MG63 (cell line): ENCODE measurements at places on chromosomes 12 and 14.

- DNase-seq, result no peak
Measured at GRCh38 chr12:122243965-122244364, 18.1 kb upstream of the DIABLO start.

GRCh38 chr14:80425686-80426085 is 214.4 kb upstream of the DIO2 start:
- peak; percentile 53 for DNase-seq

DNA sequence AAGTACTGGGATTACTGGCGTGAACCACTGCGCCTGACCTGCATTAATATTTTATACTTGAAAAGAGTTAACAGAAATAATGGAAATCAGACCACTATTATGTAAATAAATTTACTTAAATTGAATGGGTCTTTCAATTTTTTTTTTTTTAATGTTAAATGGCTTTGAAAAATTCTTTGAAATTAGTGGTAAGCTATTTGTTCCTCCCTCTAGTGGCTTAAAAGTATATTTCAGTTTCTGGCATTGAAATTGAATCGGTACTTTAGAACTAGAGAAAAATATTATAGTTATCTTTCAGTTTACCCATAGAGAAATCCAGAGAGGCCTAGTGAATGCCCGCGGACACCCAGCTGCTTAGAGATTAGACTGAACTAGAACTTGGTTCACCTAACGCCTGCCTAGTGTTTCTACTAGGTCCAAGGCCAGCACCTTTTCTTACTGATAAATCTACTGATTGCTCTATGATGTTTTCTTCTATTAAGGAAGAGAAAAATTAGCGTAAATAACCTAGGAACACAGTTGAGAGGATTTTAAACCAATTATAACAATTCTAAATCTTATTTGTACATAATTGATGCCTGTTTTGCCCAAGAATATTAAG is 106.5 kb downstream of the EML1 start:
- DNase-seq, result no peak

DNA sequence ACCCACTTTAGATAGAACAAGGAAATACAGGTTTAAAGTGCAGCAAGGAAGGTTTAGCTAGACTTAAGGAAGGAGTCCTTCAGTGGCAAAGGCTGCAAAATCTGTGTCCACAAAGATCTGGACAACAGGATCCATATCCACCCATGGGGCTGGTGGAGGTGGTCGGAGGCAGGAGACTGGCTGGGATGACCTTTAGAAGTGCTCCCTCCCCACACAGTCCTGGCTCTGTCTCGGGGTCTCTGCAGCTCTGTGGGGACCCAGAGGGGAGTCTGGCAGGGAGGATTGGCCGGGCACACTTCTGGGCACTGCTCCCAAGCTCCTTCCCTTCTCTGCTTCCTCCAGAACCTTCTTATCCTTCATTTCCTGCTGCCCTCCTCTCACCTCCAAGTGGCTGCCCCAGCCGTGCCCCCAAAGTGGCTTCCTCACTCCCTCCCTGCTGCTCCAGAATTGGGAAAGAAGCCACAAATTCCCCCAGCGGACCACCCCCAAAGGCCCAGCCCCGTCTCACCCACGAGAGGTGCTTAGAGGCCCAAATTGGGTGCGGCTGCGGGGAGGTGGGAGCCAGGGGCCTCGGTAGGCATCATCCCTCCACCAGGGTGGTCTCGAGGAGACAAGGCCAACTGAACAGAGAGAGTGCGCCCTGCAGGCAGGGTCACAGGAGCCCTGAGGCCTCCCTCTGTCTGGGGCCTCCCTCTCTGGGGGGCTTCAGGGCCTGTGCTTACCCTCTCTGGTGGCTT is 21.9 kb upstream of the PGF start:
- no peak for DNase-seq

DNA sequence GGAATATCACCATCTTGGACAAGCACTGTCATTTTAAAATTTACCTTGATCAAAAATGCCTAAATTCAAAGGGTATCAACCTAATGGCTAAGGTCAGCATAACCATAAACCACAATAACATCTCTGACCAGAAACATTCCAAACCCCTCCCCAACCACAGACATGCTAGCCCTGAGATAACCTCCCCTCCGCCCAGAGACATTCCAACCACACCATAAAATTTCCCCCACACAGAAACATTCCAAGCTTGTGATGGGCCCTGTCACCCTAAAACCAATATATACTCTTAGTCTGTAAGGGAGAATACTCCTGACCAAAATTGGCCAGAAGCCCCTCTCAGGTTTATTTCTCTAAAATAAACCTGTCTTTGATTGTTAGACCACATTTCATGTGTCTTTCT is 17.7 kb downstream of the EPYC start:
- no peak for DNase-seq

DNA sequence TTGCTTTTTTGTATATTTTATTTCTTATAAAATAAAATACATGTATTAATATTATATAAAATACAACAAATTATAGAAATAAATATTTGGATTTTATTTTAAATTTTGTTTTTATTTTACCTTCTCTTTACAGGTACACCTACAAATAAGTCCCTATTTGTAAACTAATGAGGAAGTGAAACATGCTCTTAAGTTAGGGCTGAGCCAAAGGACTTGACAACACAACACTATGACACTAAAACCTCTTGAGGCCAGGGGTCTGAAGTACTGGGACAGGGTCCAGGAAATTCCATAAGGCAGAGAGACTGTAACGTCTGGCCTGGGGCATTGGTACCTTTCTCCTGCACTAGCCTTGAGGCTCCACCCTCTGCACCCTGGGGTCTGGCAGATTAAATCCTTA is 293.2 kb downstream of the FOXN3 start:
- DNase-seq, result no peak

DNA sequence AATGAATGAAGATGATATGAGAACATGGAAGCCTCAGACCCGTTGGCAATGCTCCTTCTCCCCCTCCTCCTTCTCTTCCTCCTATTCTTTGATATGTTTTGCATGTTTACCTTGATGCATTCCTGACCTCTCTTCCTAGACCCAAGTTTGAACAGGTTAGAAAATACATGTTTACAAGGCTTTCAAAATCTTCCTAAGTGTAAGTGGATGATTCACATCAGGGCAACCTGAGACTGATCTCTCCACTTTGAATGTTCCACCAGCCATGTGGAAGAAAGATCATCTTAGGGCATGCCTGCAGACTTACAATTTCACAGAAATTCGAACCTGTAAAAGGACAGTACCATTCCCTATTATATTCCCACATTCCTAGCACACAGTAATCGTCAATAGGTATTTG is 18.0 kb upstream of the LDHB start:
- DNase-seq, result no peak

DNA sequence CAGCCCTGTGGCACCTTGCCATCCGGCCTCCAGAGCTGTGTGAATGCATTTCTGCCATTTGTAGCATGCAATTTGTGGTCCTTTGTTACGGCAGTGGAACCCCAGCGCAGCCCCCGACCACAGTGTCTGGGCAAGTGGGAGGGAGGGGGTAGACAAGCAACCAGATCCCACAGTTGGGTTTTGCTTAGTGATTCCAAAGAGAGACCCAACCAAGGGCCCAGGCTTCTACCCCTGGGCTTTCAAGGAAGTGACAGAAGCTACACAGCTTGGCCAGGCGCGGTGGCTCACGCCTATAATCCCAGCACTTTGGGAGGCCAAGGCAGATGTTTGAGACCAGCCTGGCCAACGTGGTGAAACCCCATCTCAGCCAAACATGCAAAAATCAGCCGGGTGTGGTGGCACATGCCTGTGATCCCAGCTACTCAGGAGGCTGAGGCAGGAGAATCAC is 17.8 kb downstream of the ZBTB42 start:
- no peak for DNase-seq

GRCh38 chr12:102503056-102503681 is 22.8 kb upstream of the IGF1 start:
- DNase-seq, result no peak

DNA sequence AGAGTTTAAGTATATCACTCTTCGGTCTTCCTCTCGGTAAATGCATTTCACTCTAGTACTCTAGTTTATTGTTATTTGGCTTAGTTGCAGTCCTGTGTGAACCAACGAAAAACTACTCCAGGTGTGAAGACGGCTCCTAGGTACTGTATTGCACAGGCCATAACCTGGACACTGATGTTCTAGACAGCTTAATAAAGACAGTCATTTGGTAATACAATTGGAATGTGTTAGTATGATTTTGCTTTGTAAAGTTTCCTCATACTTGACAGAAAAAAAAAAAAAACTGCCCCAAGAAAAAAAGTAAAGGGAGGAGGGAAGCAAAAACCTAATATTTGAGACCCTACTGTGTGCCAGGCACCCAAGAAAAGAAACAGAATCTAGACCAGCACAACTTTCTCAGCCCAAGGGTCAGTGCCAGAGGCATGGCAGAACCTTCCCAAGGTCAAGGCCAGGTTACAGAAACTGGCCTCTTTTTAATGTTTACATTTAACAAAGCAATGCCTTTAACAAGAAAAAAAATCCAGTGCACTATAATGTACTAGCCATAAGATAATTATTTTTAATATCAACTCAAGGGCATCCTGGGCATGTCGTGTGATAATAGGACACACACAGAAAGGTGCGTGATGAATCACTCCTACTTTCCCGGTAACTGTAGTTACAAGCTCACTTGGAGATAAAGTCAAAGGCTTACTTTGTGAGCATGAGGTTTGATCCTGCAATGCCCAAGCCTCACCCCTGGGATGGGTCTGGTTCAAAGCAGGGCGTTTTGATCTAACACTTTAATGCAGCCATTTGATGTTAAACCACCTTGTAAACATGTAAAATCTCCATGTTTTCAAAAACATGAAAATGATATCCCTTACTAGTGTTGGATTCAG is 110.6 kb downstream of the BMP4 start:
- no peak for DNase-seq

DNA sequence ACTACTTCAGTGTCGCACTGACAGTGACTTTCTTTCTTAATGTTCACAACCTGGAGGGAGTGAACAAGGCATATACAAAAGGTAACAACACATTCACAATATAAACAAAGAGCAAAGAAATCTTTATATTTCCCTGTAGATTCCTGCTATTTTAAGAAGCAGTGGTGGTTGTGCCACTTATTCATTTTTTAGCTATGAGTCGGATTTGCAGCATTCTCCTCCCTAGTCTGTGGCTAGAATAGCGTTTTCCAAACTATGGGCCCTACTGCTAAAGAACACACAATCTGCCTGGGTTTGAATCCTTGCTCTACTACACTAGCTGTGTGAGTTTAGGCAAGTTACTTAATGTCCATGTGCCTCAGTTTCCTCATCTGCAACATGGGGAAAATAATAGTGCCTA is 18.6 kb upstream of the MDM1 start:
- no peak for DNase-seq

- DNase-seq, result peak; percentile 14
Measured at GRCh38 chr12:59626382-59626781, 30.6 kb downstream of the SLC16A7 start.

DNA sequence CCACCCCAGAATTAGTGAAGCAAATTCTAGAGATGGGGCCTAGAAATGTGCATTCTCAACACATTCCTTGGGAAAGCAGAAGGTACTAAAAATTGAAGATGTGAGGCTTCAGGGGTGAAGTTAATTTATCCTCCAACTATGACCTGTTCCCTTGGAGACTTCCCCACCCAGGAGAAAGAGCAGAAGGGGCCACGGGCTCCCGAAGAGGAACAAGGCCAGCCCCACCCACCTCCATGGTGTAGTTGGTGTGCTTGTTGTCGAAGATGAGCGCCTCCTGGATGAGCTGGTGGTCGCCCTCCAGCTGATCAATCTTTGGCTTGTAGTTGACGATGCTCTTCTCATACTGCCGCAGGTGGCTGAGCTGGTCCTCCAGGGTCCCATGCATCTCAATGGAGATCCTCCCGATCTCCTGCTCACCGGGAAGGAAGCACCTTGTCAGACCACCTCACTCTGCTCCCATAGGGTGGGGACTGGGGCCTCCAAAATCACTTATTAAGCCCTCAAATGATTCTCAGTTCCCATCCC is 87.8 kb upstream of the ZFP36L1 start:
- no peak for DNase-seq

DNA sequence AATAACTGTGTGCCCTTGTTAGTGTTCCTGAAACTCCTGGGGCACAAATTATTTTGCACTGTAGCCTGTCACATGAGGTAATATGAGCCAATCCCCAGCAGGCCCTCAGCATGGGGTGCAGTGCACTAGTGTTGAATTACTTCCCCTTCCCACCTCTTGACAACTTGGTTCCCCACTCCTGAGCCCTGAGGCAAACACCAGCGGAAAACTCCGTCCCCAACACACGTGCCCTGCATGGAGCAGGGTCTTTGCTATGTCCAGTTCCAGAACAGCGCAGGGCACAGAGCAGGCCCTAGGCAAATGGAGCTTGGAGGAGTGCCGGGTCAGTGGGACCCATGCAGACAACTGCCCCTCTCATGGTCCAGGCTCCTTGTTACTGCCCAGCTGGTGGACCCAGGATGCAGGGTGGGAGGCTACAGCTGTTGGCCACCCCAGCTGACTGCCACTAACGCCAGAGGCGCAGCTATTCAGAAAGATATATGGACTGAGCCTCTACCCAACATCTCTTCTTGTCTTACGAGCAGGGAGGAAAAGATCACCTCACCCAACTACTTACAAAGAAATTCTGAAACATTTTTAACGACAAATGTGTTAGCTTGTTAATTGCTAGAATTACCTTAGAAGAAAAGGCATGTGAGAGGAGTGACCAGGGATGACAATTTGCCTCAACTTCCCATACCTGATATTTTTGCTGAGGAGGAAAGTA is 71.6 kb downstream of the NT5DC3 start:
- no peak for DNase-seq

DNA sequence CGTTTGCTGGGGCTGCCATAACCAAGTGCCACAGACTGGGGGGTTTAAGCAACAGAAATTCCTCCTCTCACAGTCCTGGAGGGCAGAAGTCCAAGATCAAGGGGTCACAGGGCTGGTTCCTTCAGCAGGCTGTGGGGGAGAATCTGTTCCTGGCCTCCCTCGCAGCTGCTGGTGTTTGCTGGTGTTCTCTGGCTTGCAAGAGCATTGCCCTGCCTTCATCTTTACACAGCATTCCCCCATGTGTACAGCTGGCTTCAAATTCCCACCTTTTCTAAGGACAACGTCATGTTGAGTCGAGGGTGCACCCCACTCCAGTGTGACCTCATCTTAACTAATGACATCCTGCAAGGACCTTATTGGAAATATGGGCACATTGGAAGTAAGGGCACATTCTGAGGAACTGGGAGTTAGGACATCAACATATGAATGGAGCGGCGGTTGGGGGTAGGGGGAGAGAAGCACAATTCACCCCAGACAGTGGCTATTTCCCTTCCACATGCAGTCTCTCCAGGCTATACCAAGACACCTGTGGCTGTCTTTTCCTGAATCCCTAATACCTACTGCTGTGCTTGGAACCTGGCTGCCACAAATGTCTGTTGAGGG is 123.6 kb downstream of the FOXN3 start:
- no peak for DNase-seq

DNA sequence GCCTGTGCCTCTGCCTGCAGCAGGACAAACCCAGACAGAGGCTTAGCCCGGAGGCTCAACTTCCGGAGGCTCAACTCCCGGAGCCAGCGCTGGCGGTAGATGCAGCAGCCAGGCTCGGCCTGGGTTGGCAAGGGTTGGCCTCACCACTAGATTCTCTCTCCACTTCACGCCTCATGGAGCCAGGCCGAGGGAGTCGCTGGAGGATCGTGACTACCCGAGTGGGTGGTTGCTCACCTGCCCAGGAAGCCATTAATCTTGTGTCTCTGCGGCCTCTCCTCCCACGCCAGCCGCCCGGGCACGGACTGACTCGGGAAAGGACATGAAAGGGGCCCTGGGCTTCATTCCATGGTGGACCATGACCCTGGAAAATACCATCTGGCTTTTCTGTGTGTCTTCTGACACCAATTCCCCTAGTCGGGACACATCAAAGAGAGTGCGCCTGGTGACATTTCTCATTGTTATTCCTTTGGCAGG is 20.8 kb downstream of the ESRRB start:
- DNase-seq, result no peak
